ENCODE measurements at places on chromosomes 2 and 18. TPM values are rescaled to one million over a fixed set of nuclear protein-coding genes. Genes with fewer than 3 reads are reported as not detected.
A peak's percentile ranks its signal among the peaks of the same experiment; 100 is the strongest.

The LOXL3 gene
- total RNA-seq: 3.1 TPM

The SYT4 gene
- total RNA-seq: 3.6 TPM

- H3K36me3 ChIP-seq: no peaks in the 10 kb centered on the region
- H3K4me1 ChIP-seq: no peaks in the 10 kb centered on the region
- DNase-seq: no peak
- no peak overlapping the region for H3K27ac ChIP-seq
These were observed 18.9 kb downstream of the CTIF start for GRCh38 chr18:48557640-48558174.

DNA sequence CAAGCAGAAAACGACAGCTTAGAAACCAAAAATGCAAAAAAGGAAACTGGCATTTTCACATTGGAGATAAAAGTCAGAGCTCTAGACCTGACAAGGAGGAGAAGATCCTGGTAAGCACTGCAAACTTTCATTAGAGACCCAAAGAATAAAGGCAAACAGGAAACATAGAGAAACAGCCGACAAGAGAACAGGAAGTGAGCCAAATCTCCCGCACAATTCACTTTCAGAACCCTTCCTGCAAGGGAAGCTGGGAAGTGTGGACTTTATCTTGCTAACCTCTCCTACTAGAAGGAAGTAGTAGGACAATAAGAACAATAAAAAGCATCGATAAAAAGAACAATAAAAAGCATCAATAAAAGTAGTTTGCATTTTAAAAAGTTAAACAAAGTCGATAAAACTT, 417.8 kb upstream of the SPHKAP start:
- no peaks in the 10 kb centered on the region for H3K36me3 ChIP-seq
- no peaks in the 10 kb centered on the region for H3K4me1 ChIP-seq
- H3K27me3 ChIP-seq: no peaks in the 10 kb centered on the region
- H3K4me3 ChIP-seq: no peak overlapping the region
- H3K27ac ChIP-seq: no peak overlapping the region
- no peak for DNase-seq

DNA sequence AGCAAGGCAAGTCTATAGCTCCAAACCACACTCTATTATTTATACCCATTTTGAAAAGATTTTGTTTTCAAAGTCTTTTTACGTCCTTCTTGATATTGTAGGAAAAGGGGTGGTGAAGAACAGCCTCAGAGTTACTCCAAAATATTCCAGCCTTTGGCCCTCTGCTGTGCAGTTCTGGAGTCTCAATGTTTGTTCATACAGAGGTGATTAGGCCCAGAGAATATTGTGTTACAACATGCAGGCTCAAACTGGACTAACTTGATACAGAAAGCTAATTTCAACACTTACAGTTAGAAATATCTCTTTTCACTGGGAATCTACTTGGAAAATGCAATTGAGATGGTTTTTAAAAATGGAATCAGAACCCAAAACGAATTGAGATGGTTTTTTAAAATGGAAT, 40.4 kb upstream of the SLC25A52 start:
- no peak overlapping the region for H3K4me3 ChIP-seq
- H3K36me3 ChIP-seq: no peaks in the 10 kb centered on the region
- H3K27ac ChIP-seq: no peak overlapping the region

- no peak overlapping the region for H3K4me3 ChIP-seq
- H3K4me1 ChIP-seq: peaks cover 7% of the 10 kb centered on the region
These were observed 67.3 kb downstream of the LDLRAD4 start for GRCh38 chr18:13285874-13286273.

DNA sequence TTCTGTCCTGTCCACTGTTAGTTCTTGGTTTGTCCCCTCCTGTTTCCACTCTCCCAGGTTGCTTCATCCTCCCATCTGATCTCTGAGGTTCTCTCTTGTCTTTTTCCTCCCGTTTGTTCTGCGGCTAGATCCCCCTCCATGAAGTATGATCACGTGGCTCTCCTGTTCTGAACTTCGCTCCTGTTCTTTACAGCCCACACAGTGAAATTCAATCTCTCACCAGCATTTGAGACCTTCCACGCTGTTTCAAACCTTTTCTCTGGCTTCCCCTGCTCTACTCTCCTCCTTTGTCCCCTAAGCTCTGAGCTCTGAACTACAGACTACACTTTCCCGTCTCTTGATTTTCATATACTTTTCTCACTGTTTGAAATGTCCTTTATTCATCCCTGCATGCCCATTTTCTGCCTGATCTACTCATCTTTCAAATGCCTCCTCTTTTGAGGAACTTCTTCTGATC, 83.5 kb downstream of the OSBPL6 start:
- no peaks in the 10 kb centered on the region for H3K36me3 ChIP-seq
- peak; percentile 21 for DNase-seq
- H3K27me3 ChIP-seq: no peaks in the 10 kb centered on the region
- no peak overlapping the region for H3K27ac ChIP-seq

DNA sequence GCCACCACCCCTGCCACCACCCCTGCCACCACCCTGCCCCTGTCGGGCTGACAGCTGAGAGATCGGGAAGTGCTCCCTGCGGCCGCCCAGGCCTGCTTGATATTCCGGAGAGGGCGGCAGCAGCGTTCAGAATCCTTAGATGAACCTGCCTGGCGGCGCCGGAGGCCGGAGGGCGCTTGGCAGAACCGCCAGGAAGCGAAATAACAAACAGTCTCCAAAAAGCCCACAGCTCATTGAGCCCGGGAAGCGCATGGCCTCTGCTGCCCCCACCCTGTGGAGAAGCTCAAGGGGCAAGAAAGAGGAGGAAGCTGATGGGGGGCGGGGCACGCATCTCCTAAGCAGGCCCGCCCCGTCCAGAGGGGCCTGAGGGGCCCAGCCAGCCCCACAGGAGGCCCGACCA, 92.2 kb upstream of the MBOAT2 start:
- no peaks in the 10 kb centered on the region for H3K27me3 ChIP-seq
- no peak overlapping the region for H3K4me3 ChIP-seq
- DNase-seq: no peak
- H3K27ac ChIP-seq: no peak overlapping the region
- no peaks in the 10 kb centered on the region for H3K36me3 ChIP-seq

GRCh38 chr2:105712166-105712915, 32.4 kb upstream of the NCK2 start:
- H3K4me3 ChIP-seq: no peak overlapping the region
- H3K27ac ChIP-seq: peak overlapping the region; percentile 40
- H3K4me1 ChIP-seq: peaks cover 24% of the 10 kb centered on the region
- DNase-seq: no peak

- no peak overlapping the region for H3K27ac ChIP-seq
- H3K36me3 ChIP-seq: peaks cover 3% of the 10 kb centered on the region
- no peak for DNase-seq
- H3K4me1 ChIP-seq: peaks cover 12% of the 10 kb centered on the region
These were observed 12.3 kb downstream of the ARID5A start for GRCh38 chr2:96548558-96549465.

DNA sequence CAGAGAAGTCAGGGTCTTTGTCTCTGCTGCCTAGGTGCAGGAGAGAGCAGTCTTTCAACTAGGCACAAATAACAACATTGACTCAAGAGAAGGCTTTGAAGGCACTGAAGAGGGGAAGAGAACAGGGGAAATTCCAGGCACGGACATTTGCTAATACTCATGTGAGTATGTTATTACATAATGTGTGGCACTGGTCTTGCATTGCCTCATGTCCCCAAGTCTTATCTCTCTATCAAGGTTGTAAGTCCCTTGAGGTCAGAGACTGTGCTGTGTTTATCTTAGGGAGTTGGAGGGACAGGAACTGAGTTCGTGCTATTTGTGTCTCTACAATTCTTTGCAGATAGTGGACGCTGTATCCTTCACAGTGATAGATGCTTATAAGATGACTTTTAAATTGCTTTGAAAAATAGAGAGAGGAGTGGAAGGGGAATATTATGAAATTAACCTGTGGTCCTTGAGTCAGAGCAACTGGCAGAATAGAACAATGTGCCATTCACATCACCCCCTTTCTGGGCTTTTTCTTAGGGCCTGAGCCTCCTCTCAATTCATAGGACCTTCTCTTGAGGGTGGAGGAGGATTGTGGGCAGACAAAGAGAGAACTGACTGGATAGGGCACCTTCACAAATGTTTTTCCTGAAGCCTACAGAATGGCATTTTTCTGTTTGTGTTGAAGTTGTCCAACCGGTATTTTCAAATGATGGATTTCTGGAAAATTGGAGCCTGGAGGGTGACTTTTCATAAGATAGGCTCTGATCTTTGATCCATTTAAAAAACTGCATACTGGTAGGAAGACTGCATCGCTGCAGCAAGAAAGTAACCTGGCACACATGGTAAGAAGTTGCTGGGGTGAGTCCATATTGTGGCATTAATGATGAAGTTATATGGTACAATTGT, 96.6 kb upstream of the CXCR4 start:
- H3K4me3 ChIP-seq: no peak overlapping the region
- DNase-seq: no peak
- H3K4me1 ChIP-seq: peaks cover 17% of the 10 kb centered on the region
- H3K27ac ChIP-seq: no peak overlapping the region
- H3K36me3 ChIP-seq: no peaks in the 10 kb centered on the region
- H3K27me3 ChIP-seq: no peaks in the 10 kb centered on the region

DNA sequence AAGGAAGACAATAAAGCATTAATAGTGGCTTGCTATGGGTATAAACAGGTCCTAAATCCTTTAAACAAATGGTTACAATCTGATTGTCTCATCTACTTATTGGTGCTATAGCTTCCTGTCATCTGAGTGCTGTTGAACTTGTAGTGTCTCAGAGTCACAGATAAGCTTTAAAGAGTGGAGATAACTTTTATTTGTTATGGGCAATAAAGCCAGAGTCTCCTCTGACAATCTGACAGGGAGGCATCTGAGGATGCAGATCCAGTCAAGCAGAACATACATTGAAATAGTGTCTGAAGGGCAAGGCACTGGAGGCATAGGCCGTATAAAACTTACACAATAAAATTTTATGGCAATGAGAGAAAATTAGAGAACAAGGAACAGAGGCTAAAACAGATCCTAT, 1132.4 kb upstream of the CDH2 start:
- H3K36me3 ChIP-seq: no peaks in the 10 kb centered on the region
- no peaks in the 10 kb centered on the region for H3K27me3 ChIP-seq
- DNase-seq: no peak
- H3K27ac ChIP-seq: no peak overlapping the region
- H3K4me1 ChIP-seq: no peaks in the 10 kb centered on the region
- H3K4me3 ChIP-seq: no peak overlapping the region

GRCh38 chr2:147346142-147346541, 498.7 kb upstream of the ACVR2A start:
- no peaks in the 10 kb centered on the region for H3K27me3 ChIP-seq
- no peak overlapping the region for H3K4me3 ChIP-seq
- no peak for DNase-seq
- no peak overlapping the region for H3K27ac ChIP-seq
- no peaks in the 10 kb centered on the region for H3K36me3 ChIP-seq

DNA sequence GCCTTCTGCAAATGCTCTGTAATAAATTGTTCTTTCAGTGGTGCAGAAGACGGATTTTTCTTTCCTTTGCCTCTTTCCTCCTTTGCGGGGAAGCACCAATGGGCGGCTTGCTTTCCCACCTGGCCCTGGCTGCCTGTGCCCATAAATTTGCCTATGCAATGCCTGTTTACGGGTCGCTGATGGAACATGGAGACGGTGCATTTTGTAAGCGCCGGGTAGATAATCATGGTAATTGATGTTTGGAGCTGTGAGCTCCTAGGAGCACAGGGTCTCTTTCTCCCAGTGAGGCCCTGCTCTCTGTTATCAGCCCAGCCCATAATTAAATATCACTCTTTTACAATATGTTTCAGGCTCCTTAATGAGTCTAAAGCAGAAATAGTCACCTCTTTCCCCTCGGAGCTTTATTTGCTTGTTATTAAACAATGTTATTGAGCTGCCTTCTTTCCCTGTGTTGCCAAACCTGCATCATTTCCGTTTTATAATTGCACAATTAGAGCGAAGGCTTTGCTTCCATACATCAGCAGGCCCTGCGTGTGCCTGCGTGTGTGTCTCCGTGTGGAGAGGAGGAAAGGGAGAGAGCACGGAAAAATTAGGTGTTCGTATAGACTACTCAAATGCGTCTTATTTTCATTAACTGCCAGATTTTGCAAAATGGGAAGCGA, 437.4 kb upstream of the POU3F3 start:
- no peaks in the 10 kb centered on the region for H3K36me3 ChIP-seq
- DNase-seq: no peak
- no peak overlapping the region for H3K27ac ChIP-seq
- H3K4me3 ChIP-seq: no peak overlapping the region
- H3K27me3 ChIP-seq: no peaks in the 10 kb centered on the region

All from body of pancreas (tissue), 4 donors.